ENCODE measurements at places on chromosomes 2 and 18.

GRCh38 chr2:160358046-160358445 lies 135.6 kb downstream of the RBMS1 start:
- DNase-seq: no peak

DNA sequence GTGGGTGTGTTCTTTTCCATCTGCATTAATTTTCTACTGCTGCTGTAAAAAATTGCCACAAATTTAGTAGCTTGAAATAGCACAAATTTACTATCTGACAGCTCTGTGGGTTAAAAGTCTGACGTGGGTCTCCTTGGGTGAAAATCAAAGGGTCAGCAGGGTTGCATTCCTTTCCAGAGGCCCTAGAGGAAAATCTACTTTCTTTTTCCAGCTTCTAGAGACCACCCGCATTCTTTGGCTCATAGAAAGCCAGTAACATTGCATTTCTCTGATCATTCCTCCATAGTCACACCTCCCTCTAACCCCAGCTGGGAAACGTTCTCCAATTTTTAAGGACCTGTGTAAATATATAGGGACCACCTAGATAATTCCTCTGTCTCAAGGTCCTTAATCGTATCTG lies 128.8 kb downstream of the ATL2 start:
- no peak for DNase-seq

DNA sequence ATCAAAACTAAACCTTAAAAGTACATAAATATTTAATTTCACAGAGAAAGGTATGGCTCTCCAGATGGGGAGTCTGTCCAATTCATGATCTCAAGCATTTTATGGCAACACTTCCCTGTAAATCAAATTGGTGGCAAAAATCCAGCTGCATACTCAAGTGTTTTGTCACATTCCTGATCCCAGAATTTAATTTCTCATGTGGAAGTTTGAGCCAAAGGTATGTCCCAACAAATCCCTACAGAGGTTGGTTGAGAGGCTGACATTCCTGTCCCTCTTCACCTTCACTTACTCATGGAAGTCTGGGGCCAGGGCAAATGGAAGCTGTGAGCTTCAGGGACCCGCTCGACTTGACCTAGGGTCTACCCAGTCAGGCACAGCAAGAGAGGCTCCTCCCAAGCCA lies 17.7 kb downstream of the KLF7 start:
- DNase-seq: no peak

- no peak for DNase-seq
Observed at GRCh38 chr2:117921520-117921919, 92.3 kb downstream of the CCDC93 start.

DNA sequence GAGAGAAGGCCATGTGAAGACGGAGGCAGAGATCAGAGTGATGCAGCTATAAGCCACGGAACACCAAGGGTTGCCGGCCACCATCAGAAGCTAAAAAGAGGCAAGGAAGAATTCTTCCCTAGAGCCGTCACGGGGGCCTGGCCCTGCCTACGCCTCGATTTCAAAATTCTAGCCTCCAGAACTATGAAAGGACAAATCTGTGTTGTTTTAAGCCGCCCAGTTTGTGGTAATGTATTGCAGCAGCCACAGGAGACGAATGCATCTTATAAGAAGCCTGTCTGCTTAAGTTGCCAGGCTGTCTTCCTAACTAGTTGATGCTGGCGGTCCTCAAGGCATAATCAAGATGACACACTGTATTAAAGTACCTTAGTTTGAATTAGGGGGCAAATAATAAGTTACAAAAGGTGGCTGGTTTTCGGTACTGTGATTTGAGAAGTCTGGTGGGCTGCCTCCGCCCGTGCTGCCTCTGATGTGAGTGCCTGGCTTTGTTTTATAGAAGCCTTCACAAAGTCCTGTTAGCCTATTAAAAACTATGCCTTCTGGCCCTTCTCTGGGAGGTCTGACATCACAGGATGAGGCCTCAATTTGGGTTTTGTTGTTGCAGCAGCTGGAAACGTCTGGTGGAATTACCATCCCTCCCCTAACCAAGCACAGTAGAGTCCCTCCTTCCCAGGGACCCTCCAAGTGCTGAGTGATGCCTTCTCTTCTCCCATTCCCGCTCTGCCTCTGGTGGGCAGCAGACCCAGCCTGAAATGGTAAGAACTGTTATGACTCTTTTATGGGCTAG lies 53.6 kb downstream of the SRD5A2 start:
- no peak for DNase-seq

DNA sequence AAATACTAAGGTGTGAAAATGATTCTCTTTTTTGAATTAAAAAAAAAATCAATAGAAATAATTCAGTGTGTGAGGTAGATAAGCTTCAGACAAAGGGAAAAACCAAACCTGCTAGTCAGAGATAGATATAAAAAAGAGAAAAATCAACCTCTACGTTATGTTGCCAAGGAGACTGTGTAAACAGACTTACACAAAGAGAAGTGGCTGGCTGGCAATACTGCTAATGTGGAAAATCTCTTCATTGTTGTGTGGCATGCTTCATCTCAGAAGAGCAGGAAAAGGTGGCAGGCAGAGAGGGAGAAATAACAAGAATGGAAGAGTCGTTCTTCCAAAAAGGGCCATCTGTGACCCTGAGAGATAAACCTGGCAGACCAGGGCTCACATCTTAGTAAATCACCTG lies 200.8 kb downstream of the SLC8A1 start:
- DNase-seq: no peak

DNA sequence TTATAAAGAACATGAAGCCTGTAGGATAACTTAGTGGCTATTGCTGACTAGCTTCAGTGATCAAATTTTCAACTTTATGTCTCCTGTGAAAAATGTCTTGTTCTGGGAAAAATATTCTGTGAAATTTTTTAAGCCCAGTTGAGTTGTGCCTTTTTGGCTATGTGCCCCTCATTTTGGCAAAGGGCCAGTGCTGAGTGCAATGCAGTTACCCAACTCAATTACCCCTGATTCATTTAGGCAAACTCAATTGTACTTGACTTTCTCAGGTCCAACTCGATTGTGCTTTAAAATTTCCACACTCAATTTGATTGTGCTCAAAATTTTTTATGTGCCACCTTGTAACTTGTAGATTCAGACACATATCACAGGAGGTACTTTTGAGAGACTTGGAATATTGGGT lies 548.8 kb upstream of the NRP2 start:
- DNase-seq: no peak

DNA sequence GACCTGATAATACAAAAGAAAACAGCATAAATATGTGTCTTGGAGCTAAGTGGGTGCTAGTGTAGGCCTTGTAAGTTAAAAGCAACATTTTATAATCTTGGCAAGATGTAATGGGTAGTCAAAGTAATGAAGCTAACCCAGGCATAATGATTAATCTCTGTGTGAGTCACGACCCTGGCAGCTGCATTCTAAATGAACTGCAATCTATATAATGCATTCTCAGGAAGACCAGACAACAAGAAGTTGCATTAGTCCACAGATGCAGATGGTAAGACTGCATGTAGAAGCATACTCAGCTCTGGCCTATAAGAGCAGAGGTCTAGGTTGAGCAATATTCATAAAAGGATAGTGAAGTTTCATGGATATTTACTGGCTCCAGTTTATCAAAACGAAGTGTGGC lies 85.6 kb upstream of the ETAA1 start:
- DNase-seq: no peak

- no peak for DNase-seq
Observed at GRCh38 chr2:31980674-31981356, 30.0 kb downstream of the MEMO1 start.

- no peak for DNase-seq
Observed at GRCh38 chr2:236237468-236238190, 26.6 kb downstream of the ASB18 start.

GRCh38 chr2:6945087-6945813 lies 28.0 kb downstream of the RNF144A start:
- no peak for DNase-seq

DNA sequence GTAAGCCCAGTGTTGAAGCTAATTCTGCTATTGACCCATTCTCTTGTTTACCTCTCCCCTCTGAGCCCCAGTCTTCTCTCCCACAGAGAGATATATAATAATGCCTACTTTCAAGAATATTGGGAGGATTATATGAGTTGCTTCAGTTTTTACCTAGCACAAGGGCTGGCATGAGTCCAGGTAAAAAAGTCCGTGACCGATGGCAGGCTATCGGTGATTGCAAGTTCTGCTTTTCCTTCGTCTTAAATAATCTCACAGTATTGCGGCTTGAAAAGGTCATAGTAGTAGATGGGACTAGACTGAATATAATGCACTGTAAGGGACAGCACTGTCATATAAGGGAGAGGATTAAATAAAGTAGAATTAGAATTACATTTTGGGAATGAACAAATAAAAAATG lies 77.6 kb downstream of the KIF5C start:
- no peak for DNase-seq

DNA sequence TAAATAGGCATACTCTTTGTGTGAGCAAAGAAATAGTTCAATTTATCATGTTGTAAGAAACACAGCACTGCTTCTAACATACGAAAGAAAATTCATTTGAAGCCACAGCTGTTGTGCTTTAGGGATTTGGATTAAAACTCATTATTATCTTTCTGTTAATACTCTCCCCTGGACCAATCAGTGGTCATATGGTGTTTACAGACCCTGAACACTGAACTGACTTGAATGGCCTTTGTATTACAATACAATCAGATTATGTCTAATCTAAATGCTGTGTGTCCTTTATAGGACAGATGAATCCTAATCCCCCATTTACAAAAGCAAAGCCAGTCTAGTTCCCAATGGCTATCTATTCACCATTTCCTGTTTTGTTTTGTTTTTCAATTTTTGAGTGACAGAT lies 36.5 kb downstream of the ZNF385B start:
- DNase-seq: no peak

DNA sequence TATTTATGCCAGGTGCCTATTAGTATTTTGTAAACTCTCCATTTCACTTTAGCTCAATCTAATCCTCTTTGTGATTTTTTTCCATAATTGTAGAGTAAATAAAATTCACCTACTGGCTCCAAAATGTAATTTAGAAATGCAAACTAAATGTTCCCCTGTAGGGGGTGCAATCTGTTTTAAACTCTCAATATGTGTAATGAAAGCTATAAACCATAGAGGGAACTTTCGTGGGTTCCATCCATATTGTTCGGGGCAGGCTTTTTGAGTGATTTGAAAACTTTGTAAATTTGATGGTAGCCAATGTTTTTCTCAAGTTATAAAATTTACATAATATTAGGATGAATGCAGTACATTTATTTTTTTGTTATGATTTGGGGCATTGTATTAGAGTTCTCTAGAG lies 49.4 kb downstream of the TSPYL6 start:
- DNase-seq: peak; percentile 13

GRCh38 chr18:3248658-3249359 lies 1.2 kb downstream of the MYL12A start:
- no peak for DNase-seq

DNA sequence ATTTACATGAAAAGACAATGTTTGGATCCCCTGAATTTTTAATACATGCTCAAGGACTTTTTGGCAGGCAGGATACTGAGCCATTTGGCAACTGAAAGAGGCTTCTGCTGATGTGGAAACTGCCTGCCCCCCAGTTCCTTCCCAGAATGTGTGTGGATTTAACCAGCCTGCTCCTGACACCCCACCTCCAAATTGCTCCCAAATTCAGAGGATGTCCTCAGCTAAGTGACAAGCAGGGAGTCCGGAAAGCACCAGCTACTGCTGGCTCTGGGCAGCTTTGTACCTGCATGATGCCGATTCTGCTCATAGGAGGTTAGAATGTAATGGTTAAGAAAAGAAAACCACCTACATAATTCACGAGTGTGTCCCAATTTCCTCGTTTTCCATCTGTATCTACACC lies 197.5 kb downstream of the CDH20 start:
- DNase-seq: no peak

DNA sequence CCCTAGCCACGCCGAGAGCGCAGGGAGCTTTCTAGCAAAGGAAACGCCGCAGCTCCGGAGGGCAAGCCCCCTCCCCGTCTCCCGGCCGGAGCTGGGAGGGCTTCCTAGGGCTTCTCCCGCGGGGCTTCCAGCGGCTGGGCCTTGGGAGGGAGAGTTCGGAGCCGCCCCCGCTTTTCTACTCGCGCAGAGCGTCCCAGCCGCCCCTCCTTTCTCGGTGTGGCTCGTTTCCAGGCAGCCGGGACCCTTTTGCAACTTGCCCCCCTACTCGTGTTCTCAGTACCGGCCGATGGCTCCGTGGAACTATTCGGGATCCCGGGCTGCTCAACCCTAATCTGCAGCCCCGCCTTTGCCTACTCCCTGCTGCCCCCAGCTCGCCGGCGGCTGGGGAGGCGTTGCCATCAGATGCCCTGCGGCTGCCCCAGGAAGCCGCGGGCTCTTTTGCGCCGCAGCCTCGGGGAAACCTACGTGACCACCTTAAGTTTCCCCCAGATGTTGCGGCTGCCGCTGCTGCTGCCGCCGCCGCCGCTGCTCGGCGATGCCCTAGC lies 1.5 kb upstream of the NR4A2 start:
- DNase-seq: no peak

GRCh38 chr2:53737091-53737490 lies 30.5 kb upstream of the CHAC2 start:
- DNase-seq: no peak

DNA sequence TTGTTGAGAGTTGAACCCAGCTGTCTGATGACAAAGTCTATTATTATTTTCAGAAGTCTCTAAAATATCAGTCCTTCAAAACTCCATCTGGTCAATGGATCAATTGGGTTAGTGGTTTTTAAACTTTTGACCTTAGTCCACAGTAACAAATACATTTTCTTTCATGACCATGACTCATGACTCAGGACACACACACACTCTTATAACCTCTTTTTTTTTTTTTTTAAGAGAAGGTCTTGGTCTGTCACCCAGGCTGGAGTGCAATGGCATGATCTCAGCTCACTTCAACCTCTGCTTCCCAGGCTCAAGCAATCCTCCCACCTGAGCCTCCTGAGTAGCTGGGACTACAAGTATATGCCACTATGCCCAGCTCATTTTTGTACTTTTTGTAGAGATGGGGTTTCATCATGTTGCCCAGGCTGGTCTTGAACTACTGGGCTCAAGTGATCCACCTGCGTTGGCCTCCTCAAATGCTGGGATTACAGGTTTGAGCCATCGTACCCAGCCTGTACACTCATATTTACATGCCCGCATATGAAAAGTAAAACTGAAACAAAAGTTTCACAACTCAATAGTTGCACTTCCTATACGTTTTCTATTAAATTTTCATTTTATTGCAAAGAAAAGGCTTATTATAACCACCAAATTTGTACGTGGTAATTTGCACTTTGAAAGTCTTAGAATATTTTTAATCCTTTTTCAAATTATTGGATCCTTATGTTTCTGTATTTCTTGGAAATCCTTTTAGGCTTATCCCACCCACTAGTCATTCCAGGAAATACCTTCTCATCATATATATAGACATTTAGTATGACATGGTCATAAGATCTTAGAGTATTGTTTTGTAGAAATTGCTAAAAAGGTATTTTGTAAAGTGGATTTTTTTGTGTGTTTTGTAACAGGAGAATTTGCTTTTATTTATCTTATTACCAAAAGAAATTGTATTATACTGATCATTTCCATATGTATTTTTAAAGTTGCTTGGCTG lies 199.0 kb downstream of the LPIN1 start:
- DNase-seq: no peak

DNA sequence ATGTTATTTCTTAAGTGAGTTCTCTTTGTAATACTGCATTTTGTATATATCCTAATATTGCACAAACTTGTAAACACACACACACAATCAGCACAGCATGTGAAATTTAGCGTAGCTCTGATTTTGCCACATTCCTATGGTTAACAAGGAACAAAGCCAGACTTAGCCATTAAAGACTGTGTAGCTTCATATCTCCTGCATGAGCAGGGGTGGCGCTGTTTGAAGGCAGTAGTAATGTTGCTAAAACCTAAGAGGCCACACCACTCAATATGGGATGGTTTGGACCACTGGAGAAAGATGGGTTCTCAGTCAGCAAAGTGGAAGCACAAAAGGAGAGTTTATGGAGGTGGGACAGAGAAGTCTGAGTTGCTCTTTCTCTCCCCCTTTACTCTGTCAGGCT lies 61.1 kb upstream of the RND3 start:
- DNase-seq: peak; percentile 19

GRCh38 chr2:125656190-125656589 lies 999.8 kb upstream of the GYPC start:
- no peak for DNase-seq

Measured in 8988T (cell line).